ENCODE measurements at places on chromosomes 16 and 17.
A peak's percentile ranks its signal among the peaks of the same experiment; 100 is the strongest.

DNA sequence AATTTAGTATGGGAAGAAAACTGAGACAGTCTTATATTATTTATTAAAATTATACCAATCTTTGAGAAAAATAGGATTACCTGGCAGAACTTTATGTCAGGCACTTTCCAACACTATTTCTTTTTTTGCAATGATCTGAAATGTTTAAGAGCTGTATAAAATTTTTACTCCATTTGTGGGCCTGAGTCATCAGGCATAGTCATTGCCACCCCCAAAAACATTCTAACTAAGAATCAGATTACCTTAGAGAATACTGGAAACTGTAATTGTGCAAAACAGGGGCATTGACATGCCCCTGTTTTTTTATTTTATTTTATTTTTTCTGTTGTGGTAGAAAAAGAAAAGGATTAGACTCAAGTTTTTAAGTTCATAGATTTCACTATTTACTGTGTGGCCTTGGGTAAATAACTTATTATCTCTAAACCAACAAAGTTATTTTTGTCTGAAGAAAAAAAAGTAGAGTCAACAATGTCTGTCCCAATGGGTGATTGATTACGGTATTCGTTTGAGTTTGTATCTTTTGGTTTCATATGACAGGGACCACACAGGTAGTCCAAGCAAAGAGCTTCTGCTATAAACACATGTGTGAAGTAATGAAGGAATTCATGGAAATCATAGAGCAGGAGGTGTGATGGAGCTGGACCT, 24.6 kb downstream of the VAT1L start:
- DNase-seq: no peak

DNA sequence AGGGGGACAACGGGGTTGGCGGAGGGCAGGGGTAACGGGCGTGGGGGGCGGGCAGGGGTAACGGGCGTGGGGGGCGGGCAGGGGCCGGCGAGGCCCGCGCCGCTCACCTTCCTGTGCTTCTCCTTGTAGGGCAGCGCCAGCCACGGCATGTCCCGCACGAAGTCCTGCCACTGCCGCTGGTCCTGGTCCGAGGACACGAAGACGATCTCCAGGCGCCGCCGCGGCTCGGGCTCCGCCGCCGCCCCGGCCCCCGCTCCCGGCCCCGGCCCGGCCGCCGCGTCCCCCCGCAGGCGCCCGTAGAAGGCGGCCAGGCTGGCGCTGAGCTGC, 401 bp downstream of the NXN start:
- no peak for DNase-seq

- DNase-seq: no peak
Measured at GRCh38 chr17:75321506-75321905, 32.3 kb upstream of the SLC25A19 start.

DNA sequence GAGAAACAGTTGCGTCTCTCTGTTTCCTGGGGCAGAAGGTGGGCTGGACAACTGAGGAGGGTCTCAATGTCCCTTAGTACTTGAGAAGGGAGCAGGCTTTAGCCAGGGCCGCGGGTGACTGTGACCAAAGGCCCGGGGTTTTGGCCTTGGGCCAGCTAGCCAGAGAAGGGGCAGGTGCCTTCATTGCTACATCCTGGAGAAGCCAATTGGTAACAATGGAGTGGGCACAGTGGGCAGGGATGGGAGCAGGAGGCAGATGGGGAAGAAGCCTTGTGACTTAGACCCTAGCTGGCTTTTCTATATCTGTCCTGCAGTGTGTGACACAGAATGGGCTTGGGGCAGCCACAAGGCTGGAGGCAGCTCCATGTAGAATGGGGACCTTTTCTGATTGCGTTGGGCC, 46.0 kb downstream of the CLEC16A start:
- no peak for DNase-seq

DNA sequence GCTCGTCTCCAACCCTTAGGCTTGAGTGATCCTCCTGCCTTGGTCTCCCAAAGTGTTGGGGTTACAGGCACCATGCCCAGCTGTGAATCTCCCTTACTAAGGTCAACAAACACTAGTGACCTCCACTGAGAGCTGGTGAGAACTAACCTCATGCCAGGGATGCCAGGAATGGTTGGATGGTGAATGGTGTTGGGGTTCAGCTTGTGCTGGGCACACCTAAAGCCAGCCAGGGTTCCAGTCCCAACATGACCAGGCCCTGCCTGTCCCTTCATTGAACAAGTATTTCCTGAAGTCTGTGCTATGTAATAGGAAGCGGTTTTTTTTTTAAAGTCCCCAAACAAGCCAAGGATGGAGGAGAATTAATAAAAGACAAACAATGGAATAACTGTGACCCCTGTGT, 56.0 kb upstream of the TOB1 start:
- DNase-seq: no peak

- DNase-seq: peak; percentile 55
Measured at GRCh38 chr17:58352596-58353388, 791 bp upstream of the SUPT4H1 start.

Measured in activated CD4-positive, alpha-beta T cell treated with anti-CD3 and anti-CD28 coated beads for 48 hours (primary cell).